ENCODE measurements at places on chromosomes 1 and 21.

DNA sequence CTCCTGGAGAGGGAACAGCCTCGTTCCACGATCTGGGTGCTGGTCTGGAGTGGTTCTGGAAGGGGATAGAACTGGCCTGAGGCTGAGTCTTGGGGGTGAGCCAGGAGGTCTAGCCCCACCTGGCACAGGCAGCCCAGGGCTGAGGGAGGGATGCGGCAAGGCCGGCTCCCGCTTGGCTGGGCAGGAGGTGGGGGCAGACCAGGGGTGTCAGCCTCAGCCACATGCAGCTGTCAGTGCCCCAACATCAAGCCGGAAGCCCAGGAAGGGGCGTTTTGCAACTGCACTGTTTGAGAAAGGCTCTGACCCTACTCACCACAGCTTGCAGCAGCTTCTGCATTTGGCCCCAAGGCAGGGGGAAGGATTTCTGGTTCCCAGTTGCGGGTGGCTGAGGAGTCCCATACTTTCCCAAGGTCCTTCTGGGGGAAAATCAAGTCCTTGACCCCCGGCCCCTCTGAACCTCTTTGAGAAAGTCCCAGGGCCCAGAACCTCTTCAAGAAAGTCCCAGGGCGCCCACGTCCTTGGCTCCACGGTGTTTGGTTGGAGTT lies 2.0 kb downstream of the EFHD2 start:
- no peak for DNase-seq

- no peak for DNase-seq
Observed at GRCh38 chr1:178945763-178946266, 74.9 kb upstream of the ANGPTL1 start.

GRCh38 chr1:18913065-18913835 lies 10.9 kb upstream of the ALDH4A1 start:
- peak; percentile 47 for DNase-seq

- no peak for DNase-seq
Observed at GRCh38 chr1:184577319-184577718, 177.3 kb downstream of the EDEM3 start.

DNA sequence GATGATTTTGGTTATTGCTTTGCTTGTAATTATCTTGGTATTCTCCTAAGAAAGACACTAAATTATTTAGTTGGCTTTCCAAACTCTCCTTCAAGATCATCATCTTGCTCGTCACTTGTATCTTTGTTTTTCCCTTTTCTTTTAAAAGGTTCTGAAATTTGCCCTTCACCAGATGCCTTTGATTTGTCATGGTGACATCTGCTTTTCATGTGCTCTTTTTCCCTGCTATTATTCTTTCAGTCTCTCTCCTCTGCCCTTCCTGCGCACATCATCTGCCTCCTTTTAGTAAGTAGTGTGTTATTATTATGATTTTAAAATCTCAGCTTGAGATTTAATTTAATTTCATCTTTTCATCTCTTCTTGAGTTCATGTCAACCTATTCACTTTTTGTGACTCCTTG lies 92.1 kb downstream of the BACH1 start:
- DNase-seq: no peak

DNA sequence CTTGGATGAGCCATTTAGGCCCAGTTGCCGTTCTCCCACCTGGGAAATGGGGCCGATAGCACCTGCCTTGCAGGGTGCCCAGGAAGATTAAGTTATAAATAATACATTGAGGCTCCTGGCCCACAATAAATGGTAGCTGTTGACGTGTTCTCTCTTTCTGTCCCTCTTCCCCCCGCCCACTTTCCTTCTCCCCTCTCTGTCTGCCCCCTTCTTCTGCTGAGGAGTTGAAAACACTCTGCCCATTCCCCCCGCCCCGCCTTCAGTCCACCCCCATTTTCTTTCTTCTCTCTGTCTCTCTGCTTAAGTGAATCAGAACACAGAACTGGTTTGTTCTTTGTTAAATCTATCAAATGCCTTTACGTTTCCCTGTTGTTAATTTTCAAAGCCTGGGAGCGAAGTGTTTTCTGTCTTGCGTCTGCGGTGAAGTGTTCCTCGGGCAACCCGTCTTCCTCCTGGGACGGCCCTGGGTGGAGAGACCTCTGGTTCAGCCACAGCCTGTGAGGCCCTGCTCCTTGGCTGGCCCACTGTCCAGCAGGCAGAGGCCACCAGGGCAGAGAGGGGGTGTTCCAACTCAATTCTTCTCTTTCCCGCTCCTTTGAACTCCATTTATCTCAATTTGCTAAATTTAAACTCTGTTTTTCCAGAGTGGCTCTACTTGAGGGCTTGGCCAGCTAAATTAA lies 29.3 kb upstream of the SELENON start:
- DNase-seq: no peak

DNA sequence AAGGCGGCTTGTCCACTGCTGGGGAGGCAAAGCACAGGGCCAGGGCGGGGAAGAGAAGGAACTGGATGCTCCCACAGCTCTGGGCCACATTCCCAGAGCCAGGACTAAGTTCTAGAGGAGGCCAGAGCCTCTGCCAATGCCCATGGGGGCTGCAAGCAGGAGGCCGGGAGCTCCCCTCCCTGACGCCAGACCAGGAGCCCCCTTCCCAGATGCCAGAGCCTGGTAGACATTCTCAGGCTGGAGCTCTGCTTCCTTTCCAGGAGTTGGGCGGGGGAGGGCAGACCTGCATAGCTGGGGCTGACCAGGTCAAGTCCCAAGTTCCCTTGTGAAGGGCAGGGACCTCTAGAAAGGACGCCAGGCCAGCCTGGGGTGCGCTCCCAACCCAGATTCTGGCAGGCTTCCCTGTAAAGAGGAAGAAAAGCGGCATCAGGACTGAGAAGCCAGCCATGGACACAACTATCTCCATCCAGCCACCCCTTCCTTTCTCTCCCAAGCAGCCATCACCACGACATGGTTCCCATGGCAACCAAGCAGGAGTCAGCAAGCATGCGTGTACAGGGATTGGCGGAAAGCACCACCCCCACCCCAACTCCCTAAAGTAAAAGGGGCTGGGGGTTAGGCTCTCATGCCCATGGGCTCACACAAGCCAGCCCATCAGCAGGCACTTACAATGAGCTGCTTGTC lies 13.4 kb downstream of the KIF21B start:
- DNase-seq: no peak

- DNase-seq: no peak
Observed at GRCh38 chr21:34531399-34531798, 19.4 kb upstream of the KCNE1 start.

GRCh38 chr1:48527051-48527450 lies 55.0 kb upstream of the SPATA6 start:
- DNase-seq: no peak

DNA sequence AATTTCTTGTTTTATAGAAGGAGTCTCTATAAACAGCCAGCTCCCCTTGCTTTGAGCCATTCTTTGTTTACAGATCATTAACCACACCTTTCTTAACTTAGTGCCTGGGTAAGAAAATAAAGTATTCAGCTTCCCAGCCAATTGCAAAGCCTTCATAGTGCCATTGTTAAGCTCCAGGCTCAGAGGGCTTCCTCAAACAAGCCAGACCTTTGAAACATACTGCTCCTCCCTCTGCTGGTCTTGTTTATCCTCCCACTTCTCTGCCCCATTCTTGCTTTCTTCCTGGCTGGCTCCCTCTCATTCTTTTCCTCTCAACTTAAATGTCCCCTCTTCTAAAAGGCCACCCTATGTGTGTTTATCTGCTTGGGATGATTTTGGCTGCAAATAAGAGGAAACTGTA lies 319.4 kb upstream of the ST6GALNAC5 start:
- no peak for DNase-seq

GRCh38 chr21:35059742-35060141 lies 10.6 kb upstream of the RUNX1 start:
- DNase-seq: no peak

DNA sequence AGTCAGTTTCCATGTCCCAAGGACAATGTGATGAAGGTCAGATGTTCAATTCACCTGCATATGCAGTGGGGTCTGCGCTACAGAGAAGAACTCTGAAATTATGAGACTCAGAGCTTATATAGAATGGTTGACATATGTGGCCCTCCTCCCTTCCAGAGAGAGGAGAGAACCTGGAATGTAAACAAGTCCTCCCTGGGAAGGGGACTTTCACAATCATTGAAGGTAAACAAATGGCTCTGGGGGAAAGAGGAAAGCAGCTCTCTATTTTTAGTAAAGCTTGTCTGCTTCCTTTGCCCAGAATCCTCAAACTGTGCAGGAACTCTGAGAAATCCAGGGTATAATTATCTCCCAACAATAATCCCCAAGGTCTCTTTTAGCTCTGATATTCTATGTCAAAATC lies 9.8 kb downstream of the OVGP1 start:
- DNase-seq: no peak

DNA sequence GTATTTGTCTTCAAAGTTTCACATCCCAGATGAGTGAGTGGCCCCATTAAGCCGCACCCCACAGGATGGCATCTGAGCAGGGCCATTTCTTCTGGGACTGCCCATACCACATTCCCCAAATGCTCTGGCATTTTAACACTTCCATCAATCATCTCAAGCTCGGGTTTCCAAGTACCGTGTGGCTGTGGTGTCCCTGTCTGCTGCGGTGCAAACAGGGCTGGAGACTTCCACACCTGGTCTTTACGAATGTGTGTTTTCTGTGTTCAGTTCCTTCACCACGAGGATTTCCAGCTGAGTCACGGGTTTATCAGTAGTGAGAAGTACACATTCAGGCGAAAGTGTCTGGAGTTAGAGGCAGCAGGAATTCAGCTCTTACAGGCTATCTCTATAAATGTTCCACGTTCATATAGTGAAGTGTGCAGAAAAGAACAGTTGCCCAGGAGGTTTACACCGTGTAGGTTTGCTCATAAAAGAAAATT lies 195.2 kb downstream of the RHOU start:
- DNase-seq: no peak

DNA sequence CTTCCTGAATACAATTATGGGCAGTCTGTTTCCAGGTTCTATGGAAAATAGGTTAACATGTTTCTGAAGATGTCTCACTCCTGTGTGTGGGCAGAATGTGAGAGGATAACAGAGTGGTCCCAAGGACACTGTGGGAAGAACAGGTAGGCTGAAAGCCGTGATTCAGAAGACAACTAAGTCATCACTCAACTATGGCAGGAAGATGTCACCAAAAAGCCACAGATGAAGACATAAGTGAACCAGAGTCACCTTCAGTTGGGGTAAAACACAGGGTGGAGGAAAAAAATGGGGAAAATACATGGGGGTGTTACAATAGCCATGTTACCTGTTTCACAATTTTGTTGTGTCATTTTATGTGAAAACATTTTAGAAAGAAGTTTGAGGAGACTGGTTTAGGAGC lies 75.1 kb downstream of the UCHL5 start:
- DNase-seq: no peak

GRCh38 chr1:214485151-214485550 lies 66.3 kb downstream of the PTPN14 start:
- DNase-seq: no peak

- DNase-seq: no peak
Observed at GRCh38 chr1:224766266-224766665, 150.1 kb downstream of the CNIH3 start.

DNA sequence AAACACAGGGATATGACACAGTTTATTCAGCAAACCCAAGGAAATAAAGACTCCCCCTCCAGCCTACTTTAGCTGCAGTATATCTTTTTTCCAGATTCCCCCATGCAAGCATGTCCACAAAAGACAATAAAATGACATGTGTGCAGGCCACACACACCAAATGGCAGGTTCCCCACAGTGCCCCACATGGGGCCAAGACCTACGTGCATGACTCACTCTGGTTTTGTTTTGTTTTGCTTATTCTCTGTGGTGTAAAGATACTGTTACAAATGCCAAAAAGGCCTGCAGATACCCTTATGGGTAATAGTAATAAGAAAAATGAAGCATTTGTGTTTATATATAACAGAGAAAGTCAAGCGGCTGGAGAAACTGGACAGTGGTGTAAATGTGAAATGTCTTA lies 71.6 kb downstream of the RD3 start:
- no peak for DNase-seq

- DNase-seq: no peak
Observed at GRCh38 chr1:51768971-51769588, 109.4 kb downstream of the NRDC start.

DNA sequence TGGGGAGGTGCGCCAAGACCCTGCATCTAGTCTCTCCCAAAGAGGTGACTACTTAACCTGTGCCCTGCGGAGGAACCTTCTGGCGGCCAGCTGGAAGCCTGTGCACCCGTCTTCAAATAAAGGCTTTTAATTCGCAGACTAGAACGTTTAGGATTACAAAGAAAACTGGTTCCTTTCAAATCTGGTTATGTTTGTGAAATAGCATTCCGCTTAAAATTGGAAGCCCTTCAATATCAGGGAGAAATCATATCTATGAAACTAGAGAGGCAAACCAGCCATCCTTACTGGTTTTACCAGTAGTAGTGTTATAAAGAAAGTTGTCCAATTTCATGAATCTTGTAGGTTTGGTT lies 250.8 kb downstream of the FAM72C start:
- no peak for DNase-seq

- DNase-seq: no peak
Observed at GRCh38 chr1:29639156-29639736, 402.9 kb downstream of the PTPRU start.

DNA sequence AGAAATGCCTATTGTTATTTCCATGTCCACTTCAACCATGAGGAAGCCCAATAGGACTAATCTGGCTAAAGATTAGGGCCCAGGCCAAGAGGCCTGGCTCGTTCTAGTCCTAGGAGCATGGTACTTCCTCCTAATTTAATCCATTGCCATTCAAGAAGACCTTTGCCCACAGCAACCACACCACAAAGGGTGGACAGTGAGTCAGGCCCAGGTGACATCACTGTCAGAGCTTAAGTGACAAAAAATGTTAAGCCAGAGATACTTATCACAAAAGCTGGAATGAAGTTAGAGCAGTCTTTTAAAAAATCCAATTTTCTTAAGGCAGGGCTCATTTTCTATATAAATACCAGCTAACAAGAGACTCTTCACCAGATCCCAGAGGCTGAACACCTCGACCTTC lies at the start of gene SPRR3:
Gene SPRR3, plus strand, starts transcription at position 368 of the 400 bp plus-strand sequence. CDS start 1,272 bp downstream, outside the sequence.
- DNase-seq: no peak

- no peak for DNase-seq
Observed at GRCh38 chr21:36545776-36546511, 66.0 kb upstream of the CLDN14 start.

- DNase-seq: no peak
Observed at GRCh38 chr1:43887748-43888147, 45.9 kb upstream of the ARTN start.

- peak; percentile 2 for DNase-seq
Observed at GRCh38 chr1:51234721-51235425, 1.2 kb upstream of the RNF11 start.

GRCh38 chr21:34807146-34807880 lies 138.5 kb downstream of the CLIC6 start:
- peak; percentile 68 for DNase-seq

DNA sequence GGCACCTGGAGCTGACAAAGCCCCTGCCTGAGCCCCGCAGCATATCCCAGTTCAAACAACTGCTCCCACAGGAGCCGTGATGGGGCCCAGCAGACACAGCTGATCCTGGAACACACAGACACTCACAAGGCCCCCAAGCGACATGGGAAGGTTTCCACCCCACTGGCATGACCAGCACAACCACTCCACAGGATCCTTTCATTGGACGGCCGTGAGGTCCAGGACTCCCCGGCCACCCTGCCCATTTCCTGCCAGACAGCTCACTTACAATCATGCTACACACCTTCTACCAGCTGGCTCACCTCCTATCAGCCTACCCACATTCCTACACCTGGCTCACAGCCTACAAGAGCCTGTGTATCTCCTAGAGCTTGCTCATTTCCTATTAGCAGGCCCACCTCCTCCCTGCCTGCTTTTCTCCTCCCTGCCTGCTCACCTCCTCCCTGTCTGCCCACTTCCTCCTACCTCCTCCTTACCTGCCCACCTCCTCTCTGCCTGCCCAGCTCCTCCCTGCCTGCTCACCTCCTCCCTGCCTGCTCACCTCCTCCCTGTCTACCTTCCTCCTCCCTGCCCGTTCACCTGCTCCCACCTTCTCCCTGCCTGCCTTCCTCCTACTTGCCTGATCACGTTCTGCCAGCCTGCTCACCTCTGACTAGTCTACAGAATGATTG lies 73.9 kb downstream of the MATN1 start:
- DNase-seq: no peak
